ENCODE measurements at places on chromosomes 1 and 21.

GRCh38 chr1:234515821-234516241 is 36.9 kb upstream of the TARBP1 start:
- no peak for DNase-seq

- no peak for DNase-seq
Observed at GRCh38 chr1:42886046-42886739, 39.8 kb downstream of the ZNF691 start.

- no peak for DNase-seq
Observed at GRCh38 chr1:165842023-165842670, 14.7 kb downstream of the UCK2 start.

GRCh38 chr1:156114919-156115513 is 505 bp downstream of the LMNA start:
- no peak for DNase-seq

GRCh38 chr1:70720109-70720508 is 309.0 kb downstream of the CTH start:
- no peak for DNase-seq

- no peak for DNase-seq
Observed at GRCh38 chr21:14995695-14996490, 68.9 kb downstream of the NRIP1 start.

DNA sequence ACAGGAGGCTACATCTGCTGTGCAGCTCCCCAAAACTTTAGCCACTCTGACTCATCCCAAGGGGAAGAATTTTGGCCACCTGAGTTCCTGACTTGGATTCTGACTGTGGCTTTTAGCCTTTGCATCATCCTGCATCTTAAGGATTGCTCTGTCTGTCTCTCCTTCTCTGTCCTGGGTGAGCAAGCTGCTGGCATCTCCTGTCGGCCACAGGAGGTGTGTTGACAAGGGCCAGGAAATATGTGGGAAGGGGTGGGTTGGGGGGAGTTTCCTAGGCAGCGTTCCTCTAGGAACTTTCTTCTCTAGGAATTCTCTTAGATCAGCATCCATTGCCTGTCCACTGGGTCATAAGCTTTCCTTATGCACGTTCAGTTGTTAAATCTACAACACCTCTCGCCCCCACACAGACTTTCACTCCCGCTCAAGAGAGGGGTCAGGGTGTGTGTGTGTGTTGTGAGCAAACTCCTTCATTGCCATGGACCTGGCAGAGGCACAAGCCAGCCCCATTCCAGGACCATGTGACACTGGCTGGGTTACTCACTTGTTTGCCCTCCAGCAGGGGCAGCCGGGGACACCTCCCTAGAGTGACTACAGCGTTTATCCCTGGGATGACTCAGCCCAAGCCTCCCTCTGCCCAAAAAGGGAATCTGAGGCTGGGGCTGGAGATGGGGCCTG is 145.0 kb upstream of the DUSP10 start:
- DNase-seq, result no peak

DNA sequence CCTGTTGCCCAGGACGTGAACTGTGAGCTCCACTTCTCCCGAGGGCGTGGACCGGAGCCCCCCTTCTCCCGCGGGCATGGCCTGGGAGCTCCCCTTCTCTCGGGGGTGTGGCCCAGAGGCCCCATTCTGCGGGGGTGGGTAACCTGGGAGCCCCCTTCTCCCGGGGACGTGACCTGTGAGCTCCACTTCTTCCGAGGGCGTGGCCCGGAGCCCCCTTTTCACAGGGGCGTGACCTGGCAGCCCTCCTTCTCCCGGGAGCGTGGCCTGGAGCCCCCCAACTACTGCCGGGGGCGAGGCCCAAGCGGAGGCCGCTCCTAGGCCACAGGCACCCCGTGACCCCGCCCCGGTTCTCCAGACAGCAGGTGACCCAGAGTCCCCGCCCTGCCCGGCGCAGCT is 320 bp downstream of the C1orf174 start:
- DNase-seq, result no peak
